ENCODE measurements at places on chromosomes 13 and 19. TPM values are rescaled to one million over a fixed set of nuclear protein-coding genes. Genes with fewer than 3 reads are reported as not detected.

DNA sequence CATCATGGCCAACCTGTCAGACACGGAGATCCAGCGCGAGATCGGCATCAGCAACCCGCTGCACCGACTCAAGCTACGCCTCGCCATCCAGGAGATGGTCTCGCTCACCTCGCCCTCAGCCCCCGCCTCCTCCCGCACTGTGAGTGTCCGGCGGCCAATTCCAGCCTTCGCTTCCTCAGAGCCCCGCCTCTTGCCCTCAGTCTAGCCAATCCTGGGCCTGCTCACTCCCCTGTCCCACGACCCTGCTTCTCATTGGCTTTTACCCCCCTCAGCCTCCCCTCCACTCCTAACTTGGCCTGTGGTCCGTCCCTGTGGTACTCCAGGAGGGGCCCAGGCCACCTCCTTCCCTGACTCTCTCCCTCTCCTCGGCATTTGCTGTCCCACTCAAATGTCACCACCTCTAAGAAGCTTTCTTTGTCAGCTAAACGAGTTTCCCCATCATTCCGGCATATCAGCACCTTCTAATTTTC lies 12.3 kb downstream of the HRC start:
- peak; percentile 94 for DNase-seq

- no peak for DNase-seq
These were observed 37.5 kb downstream of the ZNF557 start for GRCh38 chr19:7106711-7107657.

- no peak for DNase-seq
These were observed 840 bp upstream of the LILRA4 start for GRCh38 chr19:54339646-54340358.

DNA sequence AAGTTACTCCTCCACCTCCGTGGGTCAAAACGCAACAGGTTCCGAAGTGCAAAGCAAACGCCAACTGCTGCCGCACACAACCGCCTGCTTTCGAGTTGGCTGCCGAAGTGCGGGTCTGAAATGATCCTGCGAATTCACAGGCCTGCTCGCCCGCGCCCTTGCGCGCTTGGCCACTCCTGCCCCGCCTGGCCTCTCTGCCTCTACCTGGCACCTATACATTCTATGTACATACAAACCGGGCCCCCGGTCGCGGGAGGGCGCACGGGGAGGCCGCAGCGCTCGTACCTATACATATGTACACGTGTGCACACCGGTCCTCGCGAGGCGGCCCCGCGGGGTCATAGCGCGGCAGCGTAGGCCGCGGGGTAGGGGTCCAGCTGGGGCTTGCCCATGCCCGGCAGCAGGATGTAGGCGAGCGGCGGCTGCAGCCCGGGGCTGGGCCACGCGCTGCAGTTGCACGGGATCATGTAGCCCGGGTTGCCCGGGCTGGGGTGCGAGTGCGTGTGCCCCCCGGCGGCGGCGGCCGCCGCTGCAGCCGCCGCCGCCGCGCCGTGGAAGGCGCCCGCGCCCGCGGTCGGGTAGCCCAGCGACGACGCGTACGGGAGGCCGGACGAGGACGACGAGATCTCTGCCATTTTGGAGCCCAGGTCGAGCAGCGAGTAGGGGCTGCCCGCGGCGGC lies 1.3 kb downstream of the SOX21 start:
- no peak for DNase-seq

Gene ZNF793
- total RNA-seq = 6.4 TPM

DNA sequence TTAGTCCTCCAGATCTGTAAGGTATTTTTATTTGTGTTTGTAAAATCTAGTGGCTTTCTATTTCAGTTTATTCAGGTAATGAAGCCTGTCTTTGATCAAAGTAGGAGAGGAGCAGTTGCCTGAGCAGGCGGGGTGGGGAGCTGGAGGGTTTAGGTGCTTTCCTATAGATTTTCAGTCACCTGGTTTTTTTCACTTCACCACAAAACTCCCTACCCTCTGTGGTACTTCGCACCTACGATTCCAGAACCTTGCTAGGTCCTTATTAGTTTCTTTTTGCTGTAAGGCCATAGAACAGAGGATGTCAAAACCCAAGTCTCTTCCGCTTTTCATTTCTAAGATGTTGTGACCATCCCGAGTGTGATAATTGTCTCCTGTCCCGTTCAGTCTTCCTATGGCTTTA lies 26.6 kb downstream of the SLAIN1 start:
- no peak for DNase-seq

DNA sequence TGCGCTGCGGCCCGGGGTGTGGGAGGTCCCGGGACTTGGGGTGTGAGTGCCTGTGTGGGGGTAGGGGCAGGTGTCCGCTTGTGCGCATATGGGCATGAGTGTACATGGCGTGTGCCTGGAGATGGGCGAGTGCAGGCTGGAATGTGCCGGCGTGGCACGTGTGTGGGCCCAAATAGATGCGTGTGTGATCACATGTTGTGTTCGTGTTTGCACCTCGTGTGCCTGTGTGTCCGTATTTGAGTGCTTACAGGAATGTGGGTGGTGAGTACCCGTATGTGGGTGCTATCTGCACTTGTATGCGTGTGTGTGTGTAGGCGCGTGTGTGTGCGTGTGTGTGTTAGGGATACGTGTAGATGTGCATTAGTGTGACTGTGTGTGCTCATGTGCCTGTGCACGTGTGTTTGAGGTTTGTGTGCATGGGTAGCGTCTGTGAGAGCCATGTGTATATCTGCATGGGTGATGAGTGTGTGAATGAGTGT lies 3.4 kb downstream of the ZNF536 start:
- DNase-seq = no peak

GRCh38 chr13:51814825-51815650 lies 11.1 kb upstream of the DHRS12 start:
- DNase-seq = peak; percentile 57

Gene TPTE2
- not detected for total RNA-seq

Gene ADPRHL1
- 442 TPM for total RNA-seq

DNA sequence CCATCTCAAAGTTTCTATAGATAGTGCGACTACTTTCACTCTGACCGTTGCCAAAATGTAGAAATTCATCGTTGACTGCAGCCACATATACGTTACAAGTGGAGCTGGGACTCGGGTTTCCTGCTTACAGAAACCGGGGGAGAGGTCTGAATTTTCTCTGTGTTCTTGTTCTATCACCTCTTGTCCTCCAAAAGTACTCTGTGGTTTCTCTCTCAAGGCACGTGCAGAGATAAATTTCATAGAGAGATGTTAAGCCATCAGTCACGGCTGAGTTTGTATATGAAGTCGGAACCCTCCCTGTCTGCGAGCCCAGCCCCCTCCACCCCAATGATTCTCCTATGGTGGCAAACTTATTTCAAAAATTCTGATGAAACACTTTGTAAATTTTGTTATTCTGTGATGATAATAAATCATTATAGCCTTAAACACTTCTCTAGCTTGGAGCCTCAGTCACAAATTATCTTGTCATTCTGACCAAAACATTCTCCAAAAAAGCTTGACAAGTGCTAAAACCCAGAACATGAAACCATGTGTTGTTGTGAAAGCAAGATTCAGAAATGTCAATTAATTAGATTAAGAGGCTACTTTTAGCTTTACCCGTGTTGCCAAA lies 87.5 kb downstream of the TSHZ3 start:
- DNase-seq = no peak

- DNase-seq = no peak
These were observed 19.4 kb downstream of the CEACAM21 start for GRCh38 chr19:41595258-41595889.

DNA sequence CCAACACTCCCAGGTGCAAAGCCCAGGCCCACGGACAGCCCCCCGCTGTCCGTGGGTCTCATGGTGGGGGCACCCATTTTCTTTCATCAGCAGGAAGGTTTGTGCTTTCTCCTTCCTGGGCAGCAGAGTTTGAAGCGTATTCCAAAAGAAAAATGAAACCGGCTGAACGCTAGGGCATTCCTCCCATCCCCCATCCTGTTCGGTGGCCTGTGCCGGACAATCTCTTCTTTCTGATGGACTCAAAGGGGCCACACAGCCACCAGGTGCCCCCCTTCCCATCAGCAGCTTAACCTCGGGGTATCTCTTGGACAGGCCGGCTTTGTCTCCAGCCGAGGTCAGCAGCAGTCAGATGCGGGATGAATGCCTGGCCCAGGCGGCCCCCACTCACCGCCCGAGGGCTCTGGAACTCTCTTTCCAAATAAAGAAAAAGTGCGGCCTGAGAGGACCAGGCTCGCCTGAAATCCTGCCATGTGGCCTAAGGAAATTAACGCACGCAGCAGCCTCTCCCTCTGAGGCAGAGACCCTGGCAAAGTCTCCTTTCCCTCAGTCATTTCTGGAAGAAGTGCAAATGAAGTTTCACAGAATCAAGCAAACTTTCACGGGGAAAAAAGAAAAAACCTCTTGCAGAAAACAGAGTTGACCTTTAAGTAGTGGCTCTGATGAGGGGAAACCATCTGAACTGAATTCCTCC lies 67.8 kb downstream of the RASA3 start:
- peak; percentile 54 for DNase-seq
